ENCODE measurements at places on chromosomes 12 and 14.

- no peak for DNase-seq
Measured at GRCh38 chr14:99602788-99603415, 1.1 kb downstream of the CCDC85C start.

- no peak for DNase-seq
Measured at GRCh38 chr12:92634730-92635129, 68.1 kb upstream of the PLEKHG7 start.

DNA sequence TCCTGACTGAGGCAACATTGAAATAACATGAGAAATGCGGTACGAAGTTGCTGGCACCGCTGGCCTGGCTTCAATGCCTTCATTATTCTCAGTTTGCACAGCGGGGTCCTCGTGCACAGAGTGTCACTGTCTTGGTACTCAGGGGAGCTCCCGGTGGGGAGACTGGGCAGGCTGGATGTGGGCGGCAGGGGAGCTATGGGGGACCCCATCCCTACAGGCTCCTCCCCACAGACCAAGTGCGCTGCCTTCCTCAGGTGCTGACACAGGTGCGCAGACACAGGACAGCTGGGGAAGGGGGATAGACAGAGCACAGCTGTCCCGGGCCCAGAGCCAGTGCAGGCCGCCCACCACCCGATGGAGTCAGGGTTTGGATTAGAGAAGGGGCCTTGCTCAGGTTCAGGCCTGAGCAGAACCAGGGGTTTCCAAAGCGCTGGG, 270.1 kb downstream of the ADGRD1 start:
- DNase-seq, result no peak

DNA sequence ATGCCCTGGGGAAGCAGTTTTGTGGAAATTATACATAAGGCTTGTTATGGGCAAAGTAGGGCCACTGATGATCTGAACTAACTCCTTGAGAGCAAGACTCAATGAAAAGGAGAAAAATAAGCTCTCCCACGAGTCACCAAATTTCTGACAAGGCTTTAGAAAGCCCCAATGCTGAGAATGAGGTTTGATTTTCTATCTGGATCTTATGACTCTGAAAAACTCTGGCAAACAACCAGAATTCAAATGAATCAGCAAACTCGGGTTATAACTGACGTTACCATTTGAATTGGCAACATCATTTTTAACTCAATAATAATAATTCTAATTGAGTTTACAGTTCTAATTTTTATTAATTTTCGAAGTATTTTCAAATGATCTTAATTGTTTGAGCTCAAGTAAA, 79.1 kb downstream of the KCNK10 start:
- DNase-seq, result no peak

GRCh38 chr12:26118308-26118707, 6.5 kb downstream of the BHLHE41 start:
- no peak for DNase-seq

DNA sequence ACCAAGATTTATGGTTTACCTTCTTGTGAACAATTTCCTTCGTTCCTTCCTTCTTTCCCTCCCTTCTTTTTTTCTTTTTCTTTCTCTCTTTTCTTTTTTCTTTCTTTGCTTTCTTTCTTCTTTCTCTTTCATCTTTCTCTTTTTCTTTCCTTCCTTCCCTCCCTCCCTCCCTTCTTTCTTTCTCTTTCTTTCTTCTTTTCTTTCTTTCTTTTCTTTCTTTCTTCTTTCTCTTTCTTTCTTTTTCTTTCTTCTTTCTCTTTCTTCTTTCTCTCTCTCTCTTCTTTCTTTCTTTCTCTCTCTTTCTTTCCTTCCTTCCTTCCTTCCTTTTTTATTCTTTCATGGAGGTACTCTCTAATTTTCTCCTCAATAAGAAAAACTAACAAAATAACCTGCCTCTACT, 462.1 kb upstream of the ATP2B1 start:
- no peak for DNase-seq

DNA sequence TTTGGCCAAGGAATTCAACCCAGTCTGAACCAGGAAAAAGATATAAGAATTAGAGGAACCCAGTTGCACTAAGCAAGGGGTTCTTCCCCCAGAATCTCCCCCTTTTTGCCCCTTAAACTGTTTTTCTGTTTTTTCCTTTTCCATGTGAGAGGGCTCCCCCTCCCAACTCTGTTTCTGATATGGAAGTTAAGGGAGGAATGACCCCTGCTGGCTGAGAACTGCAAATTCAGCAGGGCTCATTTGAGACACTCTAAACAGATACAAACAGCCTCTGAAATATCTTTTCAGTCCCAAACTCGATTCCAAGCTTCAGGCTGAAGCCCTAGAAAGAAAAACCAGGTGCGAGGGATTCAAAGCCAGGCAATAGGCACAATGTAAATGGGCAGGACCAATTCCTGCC, 132.7 kb downstream of the SLC41A2 start:
- DNase-seq, result no peak

DNA sequence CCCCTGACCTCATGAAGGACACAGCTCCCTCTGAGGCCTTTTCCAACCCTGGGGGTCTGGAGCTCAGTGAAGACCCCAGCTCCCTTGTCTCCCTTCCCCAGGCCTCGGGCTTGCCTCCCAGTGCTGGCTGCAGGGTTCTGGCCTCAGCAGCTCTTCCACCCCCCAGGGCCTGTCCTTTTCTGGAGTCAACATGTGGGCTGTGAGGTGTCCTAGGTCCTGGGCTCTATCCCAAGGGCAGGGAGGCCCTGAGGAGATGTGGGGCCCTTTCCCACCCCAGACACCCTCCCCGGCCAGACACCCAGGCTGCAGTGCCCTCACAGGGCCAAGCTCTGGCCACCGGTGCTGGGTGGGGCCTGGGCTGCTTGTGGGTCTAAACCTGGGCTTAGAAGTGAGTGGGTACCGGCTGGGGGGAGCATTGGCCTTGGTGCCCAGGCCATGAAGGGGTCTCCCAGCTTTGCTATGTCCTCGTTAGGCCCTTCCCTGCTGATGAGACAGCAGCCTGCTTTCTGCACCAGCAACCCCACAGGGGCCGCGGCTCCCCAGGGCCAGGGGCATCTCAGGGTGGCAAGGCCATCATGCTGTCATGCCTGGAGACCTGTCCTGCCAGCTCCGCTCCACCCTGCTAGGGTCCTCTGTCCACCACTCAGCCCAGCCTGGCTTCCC, 2.7 kb upstream of the CRIP2 start:
- no peak for DNase-seq

GRCh38 chr12:107864235-107864634, 89.7 kb downstream of the ASCL4 start:
- DNase-seq, result no peak

GRCh38 chr12:119989361-119989730, 310 bp downstream of the BICDL1 start:
- peak; percentile 14 for DNase-seq

DNA sequence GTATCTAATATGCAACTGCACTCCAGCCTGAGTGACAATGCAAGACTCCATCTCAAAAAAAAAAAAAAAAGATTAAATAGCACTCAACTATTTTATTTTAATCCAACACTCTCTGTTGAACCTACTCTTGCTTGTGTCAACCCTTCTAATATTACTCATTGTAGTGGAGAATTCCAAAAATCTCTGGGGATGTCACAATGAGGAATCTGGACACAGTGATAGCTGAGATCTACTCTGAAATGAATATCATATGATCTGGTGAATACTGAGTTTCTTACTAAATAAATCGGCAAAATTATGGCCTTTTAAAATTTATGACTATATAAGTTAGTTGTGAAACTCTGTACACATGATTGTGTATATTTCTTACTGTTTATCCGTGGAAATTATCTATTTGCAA, 418.2 kb downstream of the BCAT1 start:
- DNase-seq, result no peak

DNA sequence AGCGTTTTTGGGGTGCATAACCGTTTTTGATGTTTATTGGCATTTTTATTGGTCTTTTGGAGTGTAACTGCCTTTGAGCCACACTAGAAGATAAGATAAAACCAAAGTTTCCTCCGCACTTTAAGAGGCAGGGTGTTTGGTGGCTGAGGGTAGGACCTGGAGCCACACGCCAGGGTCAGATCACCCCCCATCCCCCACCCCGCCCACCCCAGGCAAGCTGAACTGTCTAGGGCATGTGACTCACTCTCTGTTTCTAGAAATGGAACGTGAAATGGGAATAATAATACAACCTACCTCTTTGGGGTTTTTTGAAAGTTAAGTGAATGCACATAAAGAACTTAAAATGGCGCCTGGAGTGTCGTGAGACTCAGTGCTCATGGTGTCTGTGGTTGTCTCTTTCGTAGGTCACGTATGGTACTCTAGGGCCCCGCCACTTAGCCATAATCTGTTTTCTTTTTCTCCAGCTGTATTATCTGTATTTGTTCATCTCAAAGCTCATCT, 56.0 kb downstream of the PPP2R5C start:
- DNase-seq, result no peak

- DNase-seq, result no peak
Measured at GRCh38 chr14:61636779-61637178, 58.5 kb upstream of the HIF1A start.

DNA sequence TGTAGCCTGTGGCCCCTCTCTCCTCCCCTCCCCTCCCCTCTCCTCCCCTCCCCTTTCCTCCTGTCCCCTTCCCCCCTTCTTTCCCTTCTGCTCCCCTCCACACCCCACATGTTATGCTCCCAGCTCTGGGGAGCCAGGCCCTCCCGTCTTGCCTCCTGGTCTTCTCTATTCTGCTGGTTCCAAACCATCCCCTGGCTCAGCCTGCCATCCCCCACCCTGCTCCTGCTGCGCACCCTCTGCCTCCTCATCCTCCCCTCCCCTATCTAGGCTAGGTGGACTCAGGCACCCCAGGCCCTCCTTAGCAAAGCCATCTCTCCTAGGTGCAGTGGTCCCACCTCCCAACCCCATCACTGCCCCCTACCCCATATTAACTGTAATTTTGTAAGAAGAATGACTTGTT, 99.5 kb downstream of the CALM1 start:
- no peak for DNase-seq

- DNase-seq, result no peak
Measured at GRCh38 chr14:74459289-74459946, 33.4 kb upstream of the SYNDIG1L start.

- no peak for DNase-seq
Measured at GRCh38 chr12:11497995-11498394, 102.6 kb upstream of the PRB2 start.

DNA sequence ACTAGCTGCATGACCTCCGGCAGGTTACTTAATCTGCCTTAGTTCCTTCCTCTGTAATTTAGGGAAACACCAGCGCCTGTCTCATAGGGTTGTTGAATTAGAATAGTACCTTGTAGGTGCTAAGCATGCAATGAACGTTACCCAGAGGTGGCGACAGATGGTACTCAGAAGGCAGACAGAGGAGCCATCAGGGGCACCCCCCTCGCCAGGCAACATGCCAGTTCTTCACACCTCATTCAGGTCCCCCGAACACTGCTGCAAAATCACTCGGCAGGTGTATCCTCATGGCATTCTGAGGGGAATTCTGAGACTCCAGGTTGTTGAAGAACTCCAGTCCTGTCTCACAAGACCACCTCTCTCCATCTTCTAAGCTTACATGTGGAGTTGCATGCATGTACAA, 10.1 kb downstream of the ISM2 start:
- no peak for DNase-seq

- DNase-seq, result no peak
Measured at GRCh38 chr12:4114986-4115385, 158.6 kb upstream of the CCND2 start.

GRCh38 chr14:47240748-47241437, 434.5 kb downstream of the MDGA2 start:
- no peak for DNase-seq

GRCh38 chr14:104976198-104977007, 1.8 kb downstream of the AHNAK2 start:
- DNase-seq, result peak; percentile 85

GRCh38 chr12:3770891-3771290, 18.0 kb upstream of the CRACR2A start:
- DNase-seq, result no peak

DNA sequence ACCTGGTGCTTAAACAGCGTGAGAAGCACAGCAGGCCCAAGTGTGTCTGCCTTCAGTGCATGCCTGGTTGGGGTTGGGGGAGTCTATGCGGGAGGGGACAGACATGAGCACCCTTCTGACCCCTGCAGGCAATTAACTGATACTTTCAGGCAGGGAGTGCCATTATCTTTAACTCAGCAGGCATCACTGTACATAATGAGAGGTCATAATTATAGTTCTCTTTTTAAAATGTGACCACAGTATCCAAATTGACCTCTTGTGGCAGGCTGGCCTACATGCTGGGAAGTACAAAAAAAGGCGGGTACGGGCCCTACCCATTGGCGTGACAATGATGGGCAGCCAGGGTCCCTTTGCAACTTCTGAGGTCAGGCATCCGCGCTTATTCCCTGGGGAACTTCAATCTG, 209.1 kb downstream of the FOXN3 start:
- no peak for DNase-seq

GRCh38 chr12:1213618-1214205, 222.7 kb downstream of the ERC1 start:
- no peak for DNase-seq

DNA sequence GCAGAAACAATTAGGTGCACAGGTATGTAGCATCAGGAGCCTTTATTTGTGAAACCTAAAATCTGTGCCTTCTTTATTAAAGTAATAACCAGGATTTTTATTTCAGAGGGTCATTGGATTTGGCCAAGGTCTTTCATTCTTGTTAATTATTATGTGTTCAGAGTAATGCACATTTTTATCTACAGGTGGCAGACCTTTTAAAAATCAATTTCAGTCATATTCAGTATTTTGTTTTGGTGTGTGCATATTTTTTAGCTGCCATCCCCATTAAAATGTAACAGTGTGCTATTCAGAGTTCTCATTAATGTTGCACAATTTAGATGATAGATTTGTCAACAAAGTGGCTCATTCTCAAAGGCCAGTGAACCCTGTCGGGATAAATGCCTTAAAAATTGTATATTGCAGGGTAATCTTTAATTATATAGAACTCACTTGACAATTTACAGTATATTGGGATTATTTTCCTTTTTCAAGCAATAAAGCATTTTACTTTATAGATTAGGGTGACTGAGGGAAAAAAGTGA, 319.3 kb upstream of the SOX5 start:
- no peak for DNase-seq

DNA sequence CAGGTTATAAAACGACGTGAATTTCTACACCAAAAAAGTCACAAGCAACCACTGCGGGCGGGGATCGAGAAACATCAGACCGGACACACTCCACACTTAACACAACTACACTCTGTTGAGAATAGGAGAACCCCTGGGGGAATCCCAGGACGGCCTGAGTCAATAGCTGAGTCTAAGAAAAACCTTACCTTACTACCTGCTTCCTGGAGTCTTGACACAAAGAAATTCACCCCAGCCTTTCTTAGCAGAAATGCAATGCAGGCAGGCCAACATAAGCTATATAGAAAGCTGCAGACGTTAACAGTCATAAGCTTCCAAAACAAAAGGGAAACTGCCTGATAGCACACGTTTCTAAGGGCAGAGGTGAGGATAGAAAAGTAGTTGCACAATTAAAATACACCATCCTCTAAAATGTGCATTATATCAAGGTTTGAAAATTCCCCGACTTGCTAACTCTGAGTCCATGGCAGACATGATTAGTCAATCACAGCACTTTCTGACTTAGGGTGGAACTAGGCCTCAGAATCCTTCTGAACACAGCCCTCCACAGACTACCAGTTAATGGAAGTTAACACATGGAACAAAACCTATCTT, 68.0 kb downstream of the CCDC88C start:
- DNase-seq, result peak; percentile 46

GRCh38 chr14:81434230-81434629, 34.1 kb upstream of the STON2 start:
- DNase-seq, result no peak

- no peak for DNase-seq
Measured at GRCh38 chr14:95935228-95935822, 58.7 kb downstream of the TUNAR start.
